ENCODE measurements at places on chromosomes 12 and 14.
A peak's percentile ranks its signal among the peaks of the same experiment; 100 is the strongest.

DNA sequence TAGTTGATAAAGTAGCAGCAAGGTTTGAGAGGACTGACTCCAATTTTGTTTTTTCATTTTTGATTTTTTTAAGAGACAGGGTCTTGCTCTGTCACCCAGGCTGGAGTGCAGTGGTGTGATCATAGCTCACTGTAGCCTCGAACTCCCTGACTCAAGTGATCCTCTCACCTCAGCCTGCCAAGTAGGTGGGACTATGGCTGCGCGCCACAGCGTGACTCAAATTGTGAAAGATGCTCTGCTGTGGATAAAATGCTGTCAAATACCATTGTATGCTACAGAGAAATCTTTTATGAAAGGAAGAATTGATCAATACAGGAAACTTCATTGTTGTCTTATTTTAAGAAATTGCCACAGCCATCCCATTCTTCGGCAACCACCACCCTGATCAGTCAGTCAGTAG lies 48.3 kb downstream of the SCN8A start:
- DNase-seq, result no peak

GRCh38 chr12:121121805-121122204 lies 10.9 kb upstream of the P2RX7 start:
- DNase-seq, result no peak

DNA sequence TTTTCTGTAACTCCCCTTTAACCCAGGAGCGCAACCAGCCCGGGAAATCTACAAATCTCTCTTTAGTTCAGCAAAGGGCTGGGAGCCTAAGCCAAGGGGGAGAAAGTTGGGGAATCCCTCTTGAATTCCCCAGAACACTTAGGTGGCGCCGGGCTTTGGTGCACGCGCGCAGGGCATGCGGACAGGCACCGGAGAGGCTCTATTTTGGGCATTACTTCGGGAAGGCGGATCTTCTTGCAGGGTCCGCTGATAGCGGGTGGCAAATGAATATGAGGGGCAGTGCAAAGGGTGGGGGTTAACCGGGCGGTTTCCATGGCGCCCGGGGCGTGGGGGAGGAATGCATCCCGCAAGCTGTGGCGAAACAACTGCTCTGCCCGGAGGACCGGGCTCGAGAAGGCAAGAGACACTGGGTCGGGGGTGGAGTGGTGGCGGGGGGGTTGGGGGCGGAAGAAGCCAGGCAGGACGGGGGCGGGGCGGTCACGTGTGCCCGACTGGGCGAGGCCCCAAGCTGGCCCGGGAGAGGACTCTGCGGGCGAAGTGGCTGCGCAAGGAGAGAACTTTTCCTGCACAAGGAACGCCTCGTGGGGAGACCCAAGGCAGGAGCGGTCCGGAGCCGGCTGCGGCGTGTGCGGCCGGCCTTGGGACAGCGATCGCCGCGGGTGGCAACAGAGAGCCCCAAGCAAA lies at the start of gene FLVCR2:
FLVCR2 (plus strand) TSS at position 519 of the 684 bp plus-strand sequence. CDS start 353 bp downstream, outside the sequence.
- DNase-seq, result peak; percentile 76

DNA sequence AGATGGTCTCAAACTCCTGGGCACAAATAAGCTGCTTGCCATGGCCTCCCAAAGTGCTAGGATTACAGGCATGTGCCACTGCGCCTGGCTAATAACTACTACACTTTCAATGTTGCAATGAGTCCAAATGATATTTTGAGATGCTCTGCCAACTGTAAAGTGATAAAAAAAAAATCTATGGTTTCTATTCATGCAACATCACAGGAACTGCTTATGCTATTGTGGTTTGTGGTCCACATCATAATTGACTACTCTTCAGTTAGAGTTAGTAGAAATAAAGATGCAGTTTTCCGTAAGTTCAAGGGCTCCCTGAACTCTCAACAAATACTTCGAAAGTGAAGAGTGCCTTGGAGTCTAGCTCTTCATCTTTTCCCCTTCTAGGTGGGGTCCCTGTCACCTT lies 239.4 kb downstream of the C12orf75 start:
- no peak for DNase-seq

DNA sequence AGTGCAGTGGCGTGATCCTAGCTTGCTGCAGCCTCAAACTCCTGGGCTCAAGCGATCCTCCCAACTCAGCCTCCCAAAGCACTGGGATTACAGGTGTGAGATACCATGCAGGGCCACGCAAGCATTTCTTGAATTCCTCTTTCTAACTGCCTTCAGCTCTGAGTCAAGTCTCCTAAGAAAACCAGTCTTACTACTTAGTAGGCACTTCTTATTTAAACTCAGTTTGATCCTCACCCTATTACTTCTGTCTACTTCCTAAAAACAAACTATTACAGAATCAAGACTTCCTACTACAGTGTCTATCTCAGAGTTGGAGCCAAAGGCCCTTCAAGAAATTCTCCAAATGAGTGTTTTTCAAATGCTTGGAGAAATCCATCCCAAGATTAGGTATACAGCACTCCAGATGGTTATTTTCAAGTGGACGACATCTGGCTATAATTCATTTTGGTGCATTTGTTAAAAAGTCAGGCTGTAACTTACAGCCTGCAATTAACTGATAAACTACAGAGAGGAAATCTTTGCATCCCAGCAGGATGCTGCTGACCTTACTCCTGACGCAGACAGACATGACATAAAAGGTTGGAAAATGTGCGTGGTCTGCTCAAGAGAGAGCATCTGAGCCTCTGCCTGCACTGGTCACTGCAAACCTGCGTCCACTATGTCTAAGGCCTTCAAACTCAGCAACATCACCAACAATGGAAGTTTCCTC lies 34.7 kb downstream of the SSH1 start:
- no peak for DNase-seq

DNA sequence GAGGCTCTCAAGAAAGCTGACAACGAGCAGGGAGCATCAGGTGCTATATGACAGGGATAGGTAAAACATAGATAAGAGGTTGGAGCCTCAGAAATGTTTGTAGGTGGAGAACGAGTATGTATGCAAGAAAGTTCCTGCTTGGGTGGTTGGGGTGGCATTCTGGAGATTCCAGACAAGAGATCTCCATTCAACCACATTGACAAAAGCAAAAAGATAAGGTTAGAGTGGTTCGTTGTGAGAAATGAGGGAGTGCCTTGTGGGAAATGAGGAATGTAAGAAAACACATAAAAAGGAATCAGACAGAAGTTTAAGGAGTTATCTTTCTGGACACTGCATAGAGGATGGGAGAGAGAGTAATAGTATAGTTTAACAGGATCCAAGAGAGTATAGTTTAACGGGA lies 290.3 kb downstream of the DPF3 start:
- DNase-seq, result peak; percentile 40

GRCh38 chr12:107368586-107368985 lies 275.2 kb upstream of the CRY1 start:
- DNase-seq, result no peak

DNA sequence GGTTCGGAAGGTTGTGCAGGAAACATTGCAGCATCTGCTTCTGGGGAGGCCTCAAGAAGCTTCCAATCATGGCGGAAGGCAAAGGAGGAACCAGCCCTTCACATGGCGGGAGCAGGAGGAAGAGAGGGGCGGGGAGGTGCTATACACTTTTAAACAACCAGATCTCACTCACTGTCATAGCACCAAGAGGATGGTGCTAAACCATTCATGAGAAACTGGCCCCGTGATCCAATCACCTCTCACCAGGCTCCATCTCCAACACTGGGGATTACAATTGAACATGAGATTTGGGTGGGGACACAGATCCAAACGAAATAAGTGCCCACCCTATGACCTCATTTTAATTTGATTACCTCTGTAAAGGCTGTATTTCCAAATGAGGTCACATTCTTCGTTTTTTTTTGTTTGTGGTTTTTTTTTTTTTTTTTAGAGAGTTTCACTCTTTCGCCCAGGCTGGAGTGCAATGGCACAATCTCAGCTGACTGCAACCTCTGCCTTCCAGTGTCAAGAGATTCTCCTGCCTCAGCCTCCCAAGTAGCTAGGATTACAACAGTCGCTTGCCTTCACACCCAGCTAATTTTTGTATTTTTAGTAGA lies 11.4 kb upstream of the ORAI1 start:
- no peak for DNase-seq

DNA sequence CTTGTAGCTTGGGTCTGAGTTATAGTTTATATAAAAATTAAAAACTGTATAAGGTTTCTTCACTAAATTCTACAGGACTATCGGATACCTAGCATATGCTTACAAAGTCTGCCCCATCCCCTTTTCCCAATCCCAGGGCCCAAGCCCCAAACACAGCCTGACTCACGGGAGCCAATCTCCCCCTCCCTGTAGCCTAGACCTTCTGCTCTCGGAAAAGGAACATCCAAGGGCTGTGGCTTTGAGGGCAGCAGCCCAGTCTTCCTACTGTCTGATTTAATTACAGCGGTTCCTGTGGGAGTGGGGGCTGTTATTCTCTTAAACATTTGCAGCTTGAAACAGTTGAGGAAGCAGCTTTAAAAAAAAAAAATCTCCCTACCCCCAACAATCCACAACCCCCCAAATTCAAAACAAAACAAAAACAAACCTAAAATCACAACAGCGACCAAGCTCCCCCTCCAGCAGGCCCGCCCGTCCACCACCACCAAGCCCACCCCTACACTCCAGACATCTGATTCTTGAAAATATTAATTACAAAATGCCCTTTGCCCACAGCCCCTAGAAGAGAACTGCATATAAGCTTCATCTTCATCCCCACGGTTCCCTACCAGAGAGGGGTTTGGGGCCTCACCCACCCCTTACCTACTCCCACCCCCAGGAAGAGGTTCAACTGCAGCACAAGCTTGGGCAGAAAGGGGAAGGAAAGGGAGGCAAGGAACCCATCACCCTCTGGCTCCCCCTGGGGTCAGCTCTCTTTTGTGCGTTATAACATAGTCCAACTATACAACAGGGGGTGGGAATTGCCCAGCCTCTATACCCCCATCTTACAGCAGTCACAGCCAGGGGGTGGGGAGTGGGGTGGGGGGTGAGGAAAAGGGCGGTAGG lies 1.1 kb upstream of the PRKAG1 start:
- DNase-seq, result peak; percentile 48

GRCh38 chr14:51666826-51667225 lies 15.1 kb downstream of the FRMD6 start:
- DNase-seq, result no peak

GRCh38 chr12:54173906-54174471 lies 14.8 kb downstream of the SMUG1 start:
- DNase-seq, result no peak
